ENCODE measurements at places on chromosomes 7 and 10.

- no peak for DNase-seq
Observed at GRCh38 chr7:100209493-100209892, 10.3 kb upstream of the PVRIG start.

GRCh38 chr7:102069931-102070629 is 216.6 kb upstream of the SH2B2 start:
- DNase-seq: no peak

GRCh38 chr7:82044497-82045080 is 274.7 kb upstream of the HGF start:
- peak; percentile 21 for DNase-seq

DNA sequence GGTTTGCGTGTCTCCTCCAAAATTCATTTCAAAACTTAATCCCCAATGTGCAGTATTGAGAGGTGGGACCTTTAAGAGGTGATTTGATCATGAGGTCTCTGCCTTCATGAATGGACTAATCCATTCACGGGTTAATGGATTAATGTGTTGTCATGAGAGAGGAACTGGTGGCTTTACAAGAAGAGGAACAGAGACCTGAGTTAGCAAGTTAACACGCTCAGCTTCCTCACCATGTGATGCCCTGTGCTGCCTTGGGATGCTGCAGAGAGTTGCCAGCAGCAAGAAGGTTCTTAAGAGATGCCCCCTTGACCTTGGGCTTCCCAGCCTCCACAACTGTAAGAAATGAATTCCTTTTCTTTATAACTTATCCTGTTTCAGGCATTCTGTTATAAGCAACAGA is 3.7 kb upstream of the TCTN3 start:
- no peak for DNase-seq

- DNase-seq: no peak
Observed at GRCh38 chr10:102718220-102718619, 3.8 kb downstream of the SFXN2 start.

DNA sequence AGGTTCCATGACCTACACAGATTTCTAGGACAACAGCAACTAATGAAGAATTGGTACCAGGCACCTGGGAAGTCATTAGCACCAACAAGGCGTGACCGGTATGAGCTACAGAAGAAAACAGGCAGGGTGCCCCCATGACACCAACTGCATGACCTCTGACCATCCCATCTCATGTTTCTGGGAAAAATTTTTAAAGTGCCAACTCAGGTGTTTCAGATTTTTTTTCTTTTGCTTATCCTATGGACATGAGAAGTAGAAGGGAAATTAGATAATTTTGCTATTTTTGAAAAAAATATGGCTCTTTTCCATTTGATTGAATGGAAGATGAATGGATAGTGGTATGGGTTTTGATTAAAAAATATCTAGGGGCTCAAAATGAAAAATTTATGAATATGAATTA is 154.8 kb downstream of the NRCAM start:
- DNase-seq: no peak

- DNase-seq: no peak
Observed at GRCh38 chr10:7738536-7739407, 35.7 kb downstream of the ITIH2 start.

- no peak for DNase-seq
Observed at GRCh38 chr10:120540486-120540885, 83.5 kb downstream of the PLPP4 start.

- no peak for DNase-seq
Observed at GRCh38 chr7:149291781-149292461, 29.9 kb downstream of the ZNF783 start.

DNA sequence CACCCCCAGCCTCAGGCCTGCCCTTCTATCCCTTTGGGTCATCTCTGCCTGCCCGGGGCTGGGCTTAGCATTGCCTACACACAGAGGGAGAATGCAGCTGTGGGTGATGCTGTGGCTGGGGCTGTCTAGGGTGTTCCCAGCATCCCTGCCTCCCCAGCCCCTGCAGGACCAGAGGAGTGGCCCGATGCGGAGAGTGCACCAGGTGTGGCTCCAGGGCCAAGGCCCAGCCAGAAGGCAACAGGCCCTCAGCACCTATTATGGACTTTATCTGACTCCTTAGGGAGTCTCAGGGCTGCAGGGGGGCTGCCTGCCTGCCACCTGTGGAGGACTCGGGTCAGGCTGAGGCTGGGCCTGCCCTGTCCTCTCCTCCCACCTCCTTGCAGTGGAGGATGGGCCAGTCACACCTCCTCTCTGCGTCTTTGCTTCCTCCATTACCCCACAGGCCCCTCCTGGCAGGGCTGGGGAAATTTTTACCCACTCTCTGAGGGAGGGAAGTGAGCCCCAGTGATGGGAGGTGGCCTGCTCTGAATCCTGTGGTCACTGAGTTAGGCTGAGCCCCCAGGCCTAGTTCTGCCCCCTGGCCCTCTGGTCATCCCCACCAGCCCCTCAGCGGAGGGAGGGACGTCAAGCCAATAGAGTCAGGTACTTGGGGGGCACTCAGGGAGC is 92.9 kb upstream of the PCBD1 start:
- no peak for DNase-seq

DNA sequence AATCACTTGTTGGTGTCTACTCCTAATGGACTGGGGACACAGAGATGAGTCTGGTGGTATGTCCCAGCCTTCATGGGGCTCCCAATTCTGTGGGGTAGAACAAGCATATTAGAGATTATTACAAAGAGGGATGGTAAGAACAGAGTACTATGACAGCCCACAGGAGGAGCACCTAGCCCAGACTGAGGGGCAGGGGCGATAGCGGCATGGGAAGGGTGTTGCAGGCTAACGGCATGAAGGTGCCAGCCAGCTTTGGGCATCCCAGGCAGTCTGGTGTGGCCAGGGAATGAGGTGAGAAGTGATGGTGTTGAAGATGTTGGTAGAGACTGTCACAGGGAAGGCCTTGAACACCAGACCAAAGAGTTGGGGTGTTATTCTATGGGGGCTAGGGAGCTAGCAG is 280.0 kb downstream of the RPS24 start:
- no peak for DNase-seq

- DNase-seq: no peak
Observed at GRCh38 chr10:101261702-101262101, 32.4 kb upstream of the LBX1 start.

- DNase-seq: peak; percentile 14
Observed at GRCh38 chr7:100044718-100045117, 4.9 kb upstream of the ZSCAN21 start.

DNA sequence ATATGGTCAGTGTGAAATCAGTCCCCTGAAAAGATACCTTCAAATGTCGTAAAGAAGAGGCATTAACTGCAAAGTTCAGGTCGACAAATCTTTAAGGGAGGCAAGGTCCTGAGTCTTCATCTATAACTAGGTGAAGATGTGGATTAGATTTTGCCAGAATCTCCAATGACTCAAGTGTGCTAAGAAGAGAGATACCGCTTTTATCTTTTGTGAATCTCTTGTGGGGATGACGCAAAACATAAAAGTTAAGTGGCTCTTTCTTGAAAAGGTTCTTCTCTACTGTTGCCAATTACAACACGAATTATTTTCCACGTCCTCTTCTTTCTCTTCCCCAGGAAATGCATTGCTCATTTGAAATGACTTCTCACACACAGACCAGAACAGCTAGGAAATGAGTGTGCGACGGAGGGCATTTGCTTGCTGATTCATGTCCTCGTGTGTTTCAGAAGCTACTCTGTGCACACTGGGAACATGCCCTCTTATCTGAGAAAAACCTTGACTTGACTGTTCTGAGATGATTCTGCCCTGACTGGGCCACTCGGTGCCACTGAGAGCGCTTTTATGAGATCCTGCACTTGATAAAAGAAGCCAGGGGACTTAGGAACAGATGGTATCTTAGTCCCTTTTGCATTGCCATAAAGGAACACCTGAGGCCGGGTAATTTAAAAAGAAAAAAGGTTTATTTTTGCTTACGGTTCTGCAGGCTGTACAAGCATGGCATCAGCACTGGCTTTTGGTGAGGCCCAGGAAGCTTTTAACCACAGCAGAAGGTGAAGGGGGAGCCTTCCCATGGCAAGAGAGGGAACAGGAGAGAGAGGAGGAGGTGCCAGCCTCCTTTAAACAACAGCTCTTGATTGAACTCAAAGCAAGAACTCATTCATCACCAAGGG is 169.5 kb upstream of the PFKP start:
- DNase-seq: no peak

DNA sequence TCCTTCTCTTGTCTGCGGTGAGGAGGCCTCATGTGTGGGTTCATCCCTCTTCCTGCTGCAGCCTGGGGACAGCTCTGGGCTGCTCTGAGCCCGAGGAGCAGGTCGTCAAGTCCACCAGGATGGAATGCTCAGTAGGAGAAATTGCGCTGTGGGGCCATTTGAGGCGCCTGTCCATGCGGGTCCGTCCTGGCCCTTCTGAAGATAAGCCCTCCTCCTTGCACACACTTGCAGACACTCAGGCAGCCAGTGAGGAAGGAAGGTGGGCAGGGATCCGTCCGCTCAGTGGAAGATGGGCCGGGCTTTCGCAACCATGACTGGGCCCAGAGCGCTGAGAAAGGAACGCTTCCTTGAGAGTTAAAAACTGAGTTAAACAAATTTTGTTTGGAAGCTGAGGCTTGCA is 356.8 kb downstream of the GLRX3 start:
- no peak for DNase-seq

GRCh38 chr7:64883113-64883905 is 19.8 kb upstream of the ZNF273 start:
- DNase-seq: no peak

DNA sequence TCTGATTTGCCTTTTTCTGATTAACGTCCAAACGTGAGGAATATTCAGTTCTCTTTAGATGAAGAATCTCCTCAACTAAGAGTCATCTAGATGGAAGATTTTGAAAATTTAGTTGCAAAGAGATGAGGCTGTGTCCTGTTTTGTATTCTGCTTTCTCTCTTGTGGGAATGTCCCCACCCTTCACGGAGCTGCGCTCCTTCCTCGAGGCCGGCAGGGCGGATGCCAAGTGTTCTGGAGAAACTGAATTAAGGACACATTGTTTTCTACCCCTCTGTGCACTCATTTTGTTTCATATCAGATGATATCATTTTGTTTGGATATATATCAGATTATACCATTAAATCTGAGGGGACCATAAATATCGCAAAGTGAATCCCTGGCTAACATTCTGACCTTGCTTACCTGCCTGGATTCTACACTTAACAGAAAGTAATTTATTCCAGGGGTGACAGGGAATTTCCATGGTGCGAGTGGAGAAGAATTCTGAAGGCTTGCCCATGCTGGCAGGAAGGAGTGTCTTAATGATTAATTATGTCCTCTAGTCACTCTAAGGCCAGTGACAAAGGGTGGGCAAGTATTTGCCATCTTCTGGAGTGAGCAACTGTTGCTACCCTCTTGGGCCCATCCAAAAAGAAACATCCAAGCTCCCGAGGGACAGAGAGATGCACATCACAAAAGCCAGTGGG is 47.9 kb upstream of the IGFBP3 start:
- no peak for DNase-seq

GRCh38 chr10:91046869-91047268 is 126.0 kb upstream of the ANKRD1 start:
- DNase-seq: no peak

- no peak for DNase-seq
Observed at GRCh38 chr10:3623746-3624145, 161.3 kb downstream of the KLF6 start.

- no peak for DNase-seq
Observed at GRCh38 chr7:131553931-131554330, 2.5 kb downstream of the PODXL start.

GRCh38 chr10:22319980-22320558 is 830 bp upstream of the BMI1 start:
- DNase-seq: peak; percentile 43

GRCh38 chr10:131648386-131649020 is 252.3 kb upstream of the PPP2R2D start:
- no peak for DNase-seq

DNA sequence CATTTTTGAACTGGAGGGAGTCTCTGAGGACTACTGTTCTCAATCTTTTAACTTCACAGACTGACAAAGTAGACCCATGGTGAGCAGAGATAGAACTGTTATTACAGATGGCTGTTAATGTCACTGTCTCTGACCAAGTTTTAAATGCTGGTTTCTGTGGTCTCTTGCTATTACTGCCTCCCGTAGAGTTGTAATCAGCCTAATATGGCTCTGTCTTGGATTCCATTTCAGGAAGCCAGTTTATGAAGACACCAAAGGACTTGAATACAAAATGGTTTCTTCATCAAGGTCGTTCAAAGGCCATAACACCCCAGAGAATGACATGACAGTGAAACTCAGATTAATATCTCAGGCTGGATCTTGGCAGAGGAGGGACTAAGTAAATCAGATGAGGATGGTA is 3.9 kb downstream of the SFRP4 start:
- DNase-seq: no peak

- no peak for DNase-seq
Observed at GRCh38 chr7:136293272-136293671, 316.1 kb upstream of the MTPN start.
